Astrocyte (in vitro differentiated cells and primary cell): ENCODE measurements at places on chromosomes 16 and 17.
A peak's percentile ranks its signal among the peaks of the same experiment; 100 is the strongest.

GRCh38 chr16:7615565-7615964 lies 282.9 kb downstream of the RBFOX1 start:
- DNase-seq, result no peak

DNA sequence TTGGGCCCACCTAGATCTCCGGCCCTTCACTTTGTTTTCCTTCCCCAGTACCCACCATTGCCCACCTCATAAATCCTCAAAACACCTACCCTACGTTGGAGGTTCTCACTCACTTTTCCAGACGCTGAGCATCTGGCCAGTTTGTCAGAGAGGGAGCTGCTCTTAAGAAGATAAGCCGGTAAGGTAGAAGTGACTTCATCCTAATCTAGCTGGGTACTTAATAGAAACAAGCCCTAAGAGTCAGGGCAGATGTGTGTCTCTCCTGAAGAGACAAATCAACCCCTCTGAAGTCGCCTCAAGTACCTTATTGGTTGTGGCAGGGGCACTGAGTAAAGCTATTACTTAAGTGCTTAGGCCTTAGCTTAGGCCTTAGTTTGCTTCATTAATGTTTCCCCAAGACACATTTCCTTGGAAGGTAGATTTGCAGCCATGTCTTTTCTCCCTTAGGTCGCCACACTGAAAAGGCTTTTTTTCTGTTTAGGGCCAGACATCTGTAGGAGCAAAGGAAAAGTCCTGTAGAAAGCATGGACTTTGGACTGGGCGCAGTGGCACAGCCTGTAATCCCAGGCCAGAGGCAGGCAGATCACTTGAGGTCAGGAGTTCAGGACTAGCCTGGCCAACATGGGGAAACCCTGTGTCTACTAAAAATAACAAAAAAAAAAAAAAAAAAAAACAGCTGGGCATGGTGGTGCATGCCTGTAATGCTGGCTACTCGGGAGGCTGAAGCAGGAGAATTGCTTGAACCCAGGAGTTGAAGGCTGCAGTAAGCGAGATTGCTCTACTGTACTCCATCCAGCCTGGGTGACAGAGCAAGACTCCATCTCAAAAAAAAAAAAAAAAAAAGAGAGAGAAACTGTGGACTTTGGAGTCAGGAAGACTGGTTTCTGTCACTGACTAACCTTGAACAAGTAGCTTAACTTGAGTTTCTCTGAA lies 1.0 kb downstream of the TACO1 start:
- peak; percentile 16 for DNase-seq

GRCh38 chr16:21666772-21667171 lies 3.0 kb downstream of the OTOA start:
- no peak for DNase-seq

DNA sequence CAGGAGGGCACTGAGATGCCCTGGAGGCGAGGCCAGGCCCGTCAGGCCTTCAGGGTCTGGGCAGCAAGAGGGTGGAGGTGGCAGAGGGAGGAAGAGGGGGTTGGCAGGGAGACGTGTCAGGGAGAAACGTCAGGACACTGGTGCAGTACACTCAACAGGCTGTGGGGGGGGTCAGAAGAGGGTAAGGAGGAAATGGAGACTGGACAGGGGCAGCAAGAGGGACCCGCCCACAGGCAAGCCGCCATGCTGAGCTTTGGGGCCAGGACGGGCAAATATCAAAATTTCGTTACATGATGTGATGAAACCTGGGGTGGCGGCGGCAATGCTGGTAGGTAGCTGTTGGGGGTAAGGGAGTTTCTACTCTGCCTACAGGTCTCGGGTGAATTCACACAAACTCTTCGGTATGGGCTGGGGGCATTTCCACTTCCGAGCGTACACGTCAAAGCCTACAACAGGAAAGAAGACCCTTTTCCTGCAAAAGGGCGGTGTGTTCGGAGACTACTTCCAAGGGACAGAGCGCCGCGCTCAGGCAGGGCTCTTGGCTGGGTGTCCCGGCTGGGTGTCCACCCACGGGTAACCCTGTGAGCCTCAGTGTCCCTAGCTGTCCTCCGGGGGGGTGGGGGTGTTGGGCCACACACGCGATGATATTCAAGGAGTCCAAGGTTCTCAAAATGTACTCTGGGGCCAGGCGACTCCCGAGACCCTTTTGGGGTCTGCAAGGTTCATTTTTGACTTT lies 43.3 kb upstream of the ATP2A3 start:
- no peak for DNase-seq

GRCh38 chr16:50597563-50598255 lies 49.5 kb downstream of the NKD1 start:
- DNase-seq, result no peak

- no peak for DNase-seq
Measured at GRCh38 chr17:82350182-82351030, 8.6 kb upstream of the TEX19 start.

GRCh38 chr17:80312621-80313135 lies 52.0 kb downstream of the RNF213 start:
- no peak for DNase-seq

DNA sequence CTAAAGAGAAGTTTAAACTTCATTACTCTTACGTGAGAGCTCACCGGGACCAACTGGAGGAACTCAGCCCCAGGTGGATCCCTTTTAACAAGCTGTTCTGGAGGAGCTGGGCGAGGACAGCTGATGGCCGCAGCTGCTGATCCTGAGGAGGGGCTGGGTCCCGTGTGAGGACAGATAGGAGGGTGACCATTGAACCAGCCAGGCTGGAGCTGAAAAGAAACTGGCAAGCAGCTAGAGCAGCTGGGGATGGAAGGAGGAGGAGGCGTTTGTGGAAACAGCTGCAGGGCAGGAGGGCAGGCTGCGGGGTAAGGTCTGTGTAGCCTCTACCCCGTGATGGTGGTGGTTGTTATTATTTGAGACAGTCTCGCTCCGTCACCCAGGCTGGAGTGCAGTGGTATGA lies 119.5 kb downstream of the AATF start:
- DNase-seq, result no peak

GRCh38 chr17:71187145-71187878 lies 933.5 kb upstream of the SOX9 start:
- no peak for DNase-seq

GRCh38 chr16:84614968-84615813 lies 2.7 kb downstream of the COTL1 start:
- no peak for DNase-seq

GRCh38 chr17:44607836-44608690 lies 48.2 kb upstream of the MEIOC start:
- peak; percentile 71 for DNase-seq

DNA sequence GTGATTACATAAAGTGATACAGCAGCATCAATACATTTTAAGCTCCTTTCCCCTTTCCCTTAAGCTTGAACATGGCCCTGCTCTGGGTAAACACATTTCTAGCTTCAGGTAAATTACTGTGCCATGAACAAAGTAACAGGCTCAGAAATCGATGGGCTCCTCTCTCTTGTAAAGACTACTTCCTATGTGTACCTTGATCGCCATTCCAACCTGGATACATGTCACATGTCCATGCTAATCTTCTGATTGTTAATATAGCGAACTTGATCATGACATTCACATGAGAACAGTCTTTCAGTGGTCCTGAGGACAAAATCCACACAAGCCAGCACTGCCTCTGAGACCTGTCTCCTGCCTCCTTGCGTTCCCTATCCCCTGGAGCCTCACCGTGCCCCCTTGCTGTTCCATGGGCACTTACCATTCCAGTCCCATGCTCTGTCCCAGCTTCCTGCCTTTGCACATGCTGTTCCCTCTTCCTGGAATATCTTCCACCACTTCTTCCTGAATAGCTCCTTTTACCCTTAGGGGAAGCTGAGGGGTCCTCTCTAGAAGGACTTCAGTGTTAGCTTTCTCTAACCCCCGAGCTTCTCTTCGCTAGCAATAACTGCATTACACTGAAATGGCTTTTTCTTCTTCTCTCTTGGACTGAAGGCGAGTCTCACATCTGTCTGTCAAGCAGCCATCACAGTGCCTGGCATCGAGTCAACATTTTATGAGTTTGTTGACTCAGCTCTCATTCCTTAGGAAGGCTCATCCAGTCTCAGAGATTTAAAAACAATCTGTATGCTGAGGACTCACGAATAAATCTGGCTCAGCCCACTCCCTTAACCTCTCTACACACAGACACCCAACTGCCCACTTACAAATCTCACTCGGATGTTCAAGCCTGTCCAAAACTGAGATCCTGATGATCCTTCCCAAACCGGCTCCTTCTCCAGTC lies 93.3 kb downstream of the ASIC2 start:
- DNase-seq, result peak; percentile 37

DNA sequence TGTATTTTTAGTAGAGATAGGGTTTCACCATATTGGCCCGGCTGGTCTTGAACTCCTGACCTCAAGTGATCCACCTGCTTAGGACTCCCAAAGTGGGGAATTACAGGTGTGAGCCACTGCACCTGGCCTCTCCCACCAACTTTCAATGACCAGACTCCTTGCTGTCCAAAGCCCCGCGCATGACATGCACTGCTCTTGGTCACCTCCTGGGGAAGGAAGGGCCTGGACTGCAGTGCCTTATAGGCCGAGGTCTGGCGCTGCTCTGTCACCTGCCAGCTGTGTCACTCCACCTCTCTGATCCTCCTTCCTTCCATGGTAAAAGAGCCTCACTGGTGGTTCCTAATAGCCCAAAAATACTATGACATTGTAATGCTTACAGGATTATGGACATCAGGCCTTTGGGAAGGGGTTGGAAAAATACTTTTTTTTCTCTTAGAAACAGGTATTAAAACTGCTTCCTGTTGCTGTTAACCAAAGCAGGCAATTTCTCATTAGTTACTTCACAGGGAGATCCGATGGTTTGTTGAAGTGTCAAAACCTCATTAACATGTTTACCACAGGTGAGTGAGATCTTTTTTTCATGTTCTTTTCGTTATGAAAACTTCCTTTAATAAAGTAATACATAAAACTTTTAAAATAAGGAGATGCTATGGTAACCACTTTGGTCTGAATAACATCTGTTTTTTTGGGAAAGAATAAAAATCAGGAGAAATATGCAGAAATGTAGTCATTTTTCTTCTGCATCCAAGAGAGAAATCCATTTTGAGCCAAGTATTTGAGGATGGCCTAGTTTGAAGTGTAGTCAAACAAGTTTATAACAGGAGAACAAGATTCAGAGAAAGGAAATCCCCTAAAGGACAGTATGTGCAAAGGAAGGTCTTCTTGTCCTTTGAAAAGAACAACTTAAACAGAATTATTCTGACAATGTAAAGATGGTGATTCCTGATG lies 35.5 kb downstream of the GRB7 start:
- no peak for DNase-seq

DNA sequence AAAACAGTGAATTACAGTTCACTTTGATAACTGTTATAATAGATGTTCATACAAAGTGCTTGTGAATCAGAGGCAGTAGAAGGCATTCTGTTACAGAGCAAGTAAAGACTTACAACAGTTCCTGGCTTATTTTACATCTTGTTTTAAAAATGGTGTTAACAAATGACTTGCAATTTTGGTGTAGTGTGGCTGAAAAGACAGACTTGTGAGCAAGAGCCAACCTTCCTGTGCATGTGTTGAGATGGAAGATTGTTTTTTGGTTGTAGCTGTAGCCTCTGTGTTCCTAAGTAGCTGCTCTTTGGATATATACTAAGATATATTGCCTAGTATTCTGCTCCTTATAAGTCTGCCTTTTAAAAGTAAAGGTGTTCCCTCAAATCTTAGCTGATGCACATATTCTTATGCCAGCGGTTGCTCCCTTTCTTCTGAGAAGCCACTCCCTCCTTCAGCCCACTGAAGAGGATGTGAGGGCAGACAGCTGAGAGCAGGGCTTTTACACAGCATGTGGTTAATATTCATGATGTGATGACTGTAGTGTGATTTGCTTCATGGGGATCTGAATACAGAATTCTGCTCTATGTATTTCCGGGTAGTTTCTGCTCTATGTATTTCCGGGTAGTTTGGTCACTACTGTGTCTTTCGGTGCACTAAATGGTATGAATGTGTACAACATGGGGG lies 182.3 kb downstream of the PHKB start:
- peak; percentile 11 for DNase-seq

- DNase-seq, result no peak
Measured at GRCh38 chr17:77420095-77420803, 279.5 kb downstream of the SEC14L1 start.

DNA sequence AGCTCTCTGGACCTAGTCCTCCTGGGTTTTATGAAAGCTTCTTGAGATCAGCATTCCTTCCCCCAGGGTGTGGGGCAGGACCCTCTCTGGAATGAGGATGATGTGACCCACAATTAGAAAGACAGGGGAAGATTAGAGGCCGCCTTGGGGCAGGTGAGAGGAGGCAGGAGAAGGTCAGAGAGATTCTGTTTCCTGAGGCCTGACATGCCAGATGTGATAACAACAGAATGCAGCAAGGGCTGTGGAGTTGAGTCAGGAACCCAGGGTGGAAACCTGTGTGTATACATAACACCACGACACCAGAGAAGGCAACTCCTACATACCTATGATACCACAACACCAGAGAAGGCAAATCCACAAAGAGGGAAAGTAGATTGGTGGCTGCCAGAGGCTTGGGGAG lies 5.4 kb upstream of the SLC5A10 start:
- no peak for DNase-seq

- DNase-seq, result no peak
Measured at GRCh38 chr17:44069974-44070454, 521 bp upstream of the G6PC3 start.

GRCh38 chr17:80362428-80363119 lies 52.4 kb upstream of the ENDOV start:
- DNase-seq, result peak; percentile 29

- no peak for DNase-seq
Measured at GRCh38 chr16:69706256-69706974, 19.9 kb downstream of the NQO1 start.

- DNase-seq, result peak; percentile 43
Measured at GRCh38 chr17:39979893-39980350, 685 bp upstream of the PSMD3 start.

GRCh38 chr16:23131436-23131835 lies 17.8 kb downstream of the USP31 start:
- DNase-seq, result no peak

DNA sequence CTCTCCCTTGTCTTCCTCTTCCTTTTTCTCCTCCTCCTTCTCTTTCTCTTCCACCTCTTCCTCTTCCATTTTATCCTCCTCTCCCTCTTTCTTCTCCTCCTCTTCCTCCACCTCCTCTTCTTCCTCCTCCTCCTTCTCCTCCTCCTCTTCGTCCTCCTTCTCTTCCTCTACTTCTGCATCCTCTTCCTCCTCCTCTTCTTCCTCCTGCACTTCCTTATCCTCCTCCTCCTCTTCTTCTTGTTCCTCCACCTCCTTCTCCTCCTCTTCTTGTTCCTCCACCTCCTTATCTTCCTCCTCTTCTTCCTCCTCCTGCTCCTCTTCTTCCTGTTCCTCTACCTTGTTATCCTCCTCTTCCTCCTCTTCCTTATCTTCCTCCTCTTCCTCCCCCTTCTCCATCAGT lies 28.8 kb upstream of the GPR139 start:
- no peak for DNase-seq

GRCh38 chr17:72502371-72503341 lies 381.8 kb downstream of the SOX9 start:
- DNase-seq, result peak; percentile 78

- no peak for DNase-seq
Measured at GRCh38 chr17:31054761-31055160, 40.0 kb upstream of the NF1 start.
